ENCODE measurements at places on chromosomes 7 and 10.

DNA sequence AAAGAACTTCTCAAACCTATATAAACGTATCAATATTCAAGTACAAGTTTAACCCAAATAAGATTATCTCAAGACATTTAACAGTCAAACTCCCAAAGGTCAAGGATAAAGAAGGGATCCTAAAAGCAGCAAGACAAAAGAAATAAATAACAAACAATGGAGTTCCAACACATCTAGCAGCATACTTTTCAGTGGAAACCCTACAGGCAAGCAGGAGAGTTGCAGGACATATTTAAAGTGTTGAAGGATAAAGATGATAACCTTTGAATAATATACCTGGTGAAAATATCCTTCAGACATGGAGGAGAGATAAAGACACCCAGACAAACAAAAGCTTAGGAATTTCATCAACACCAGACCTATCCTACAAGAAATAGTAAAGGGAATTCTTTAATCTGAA, 82.8 kb downstream of the TES start:
- no peak overlapping the region for H3K4me3 ChIP-seq
- DNase-seq = no peak
- no peak overlapping the region for H3K27ac ChIP-seq
- no peaks in the 10 kb centered on the region for H3K36me3 ChIP-seq
- peaks cover 3% of the 10 kb centered on the region for H3K27me3 ChIP-seq
- H3K4me1 ChIP-seq = no peaks in the 10 kb centered on the region

GRCh38 chr10:804191-804781, 114.8 kb upstream of the DIP2C start:
- H3K36me3 ChIP-seq = peaks cover 14% of the 10 kb centered on the region
- H3K27ac ChIP-seq = no peak overlapping the region
- peaks cover 14% of the 10 kb centered on the region for H3K4me1 ChIP-seq
- no peak for DNase-seq
- no peaks in the 10 kb centered on the region for H3K27me3 ChIP-seq
- no peak overlapping the region for H3K4me3 ChIP-seq

GRCh38 chr7:76408121-76408560, 1.4 kb downstream of the SSC4D start:
- H3K36me3 ChIP-seq = no peaks in the 10 kb centered on the region
- H3K4me3 ChIP-seq = no peak overlapping the region

- no peak overlapping the region for H3K4me3 ChIP-seq
- peaks cover 1% of the 10 kb centered on the region for H3K36me3 ChIP-seq
- H3K27ac ChIP-seq = no peak overlapping the region
- peaks cover 51% of the 10 kb centered on the region for H3K4me1 ChIP-seq
Observed at GRCh38 chr7:102303669-102304422, 17.2 kb downstream of the SH2B2 start.

DNA sequence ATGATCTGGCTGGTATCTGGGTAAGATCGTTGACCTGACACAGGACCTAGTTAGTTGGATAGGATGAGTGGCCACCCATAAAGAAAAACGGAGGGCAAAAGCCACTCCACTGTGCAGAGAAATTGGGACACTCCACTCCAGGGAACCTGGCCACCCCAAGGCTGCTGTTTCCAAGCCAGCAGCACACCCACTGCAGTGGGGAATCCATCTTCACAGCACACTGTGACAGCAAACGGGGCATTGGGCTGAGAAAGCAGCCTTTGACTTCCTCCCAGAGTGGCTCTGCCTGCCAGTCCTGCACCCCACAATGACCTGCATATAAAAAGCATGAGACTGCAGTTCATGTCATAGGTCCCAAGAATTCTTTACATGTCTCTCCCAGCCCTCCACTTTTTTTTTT, 52.9 kb downstream of the MTPN start:
- peaks cover 2% of the 10 kb centered on the region for H3K4me1 ChIP-seq
- H3K4me3 ChIP-seq = no peak overlapping the region
- H3K36me3 ChIP-seq = peaks cover 23% of the 10 kb centered on the region
- no peak overlapping the region for H3K27ac ChIP-seq
- DNase-seq = no peak

DNA sequence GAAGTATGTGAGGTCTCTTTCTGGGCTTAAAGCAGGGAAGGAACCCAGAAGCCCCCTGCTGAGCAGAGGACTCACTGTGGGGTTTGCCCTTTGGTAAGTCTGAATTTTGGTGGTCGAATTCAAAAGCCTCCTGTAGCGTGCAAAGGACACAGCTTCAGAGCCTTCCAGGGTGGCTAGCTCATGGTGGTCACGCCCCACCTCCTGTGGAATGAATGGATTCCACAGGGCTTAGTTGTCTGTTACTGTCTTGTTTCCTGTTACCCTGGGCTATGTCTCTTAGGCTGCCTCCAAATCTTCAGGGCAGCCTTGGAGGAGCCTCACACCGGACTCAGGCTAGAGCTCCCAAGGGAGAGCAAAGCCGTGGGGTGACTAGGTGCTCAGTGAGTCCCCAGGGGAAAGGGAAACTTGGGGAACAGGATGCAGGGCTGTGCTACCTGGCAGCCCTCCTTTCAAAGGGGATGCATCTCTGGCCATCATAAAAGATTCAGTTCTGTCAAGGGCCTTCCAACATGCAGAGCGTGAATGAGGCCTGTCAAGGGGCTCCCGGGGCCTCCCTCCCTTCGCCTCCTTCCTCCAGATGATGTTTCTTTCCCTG, 211.7 kb downstream of the CCSER2 start:
- no peak overlapping the region for H3K4me3 ChIP-seq
- DNase-seq = no peak
- H3K27me3 ChIP-seq = peaks cover 3% of the 10 kb centered on the region
- no peaks in the 10 kb centered on the region for H3K36me3 ChIP-seq
- H3K4me1 ChIP-seq = peaks cover 11% of the 10 kb centered on the region

DNA sequence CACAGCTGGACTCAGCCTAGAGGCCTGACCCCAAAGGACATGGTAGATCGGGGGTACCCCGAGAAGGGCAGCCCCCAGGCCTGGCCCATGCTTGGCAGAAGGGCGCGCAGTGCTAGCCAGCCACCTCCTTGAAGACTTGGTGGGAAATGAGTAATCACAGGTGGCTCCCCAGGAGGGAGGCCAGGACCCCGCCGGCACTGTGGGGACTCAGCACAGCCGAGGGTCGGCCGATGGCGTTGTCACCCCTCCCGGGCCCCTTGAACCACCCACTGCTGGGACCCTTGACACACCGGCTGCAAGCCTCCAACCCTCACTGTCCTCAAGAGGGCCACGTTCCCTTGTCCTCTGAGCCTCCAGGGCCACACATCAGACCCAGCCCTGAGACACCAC, 27.7 kb downstream of the ADGRA1 start:
- H3K27me3 ChIP-seq = no peaks in the 10 kb centered on the region
- no peak overlapping the region for H3K4me3 ChIP-seq
- H3K4me1 ChIP-seq = peaks cover 6% of the 10 kb centered on the region

- no peak overlapping the region for H3K27ac ChIP-seq
- H3K27me3 ChIP-seq = no peaks in the 10 kb centered on the region
- peaks cover 78% of the 10 kb centered on the region for H3K36me3 ChIP-seq
- no peak for DNase-seq
- peaks cover 31% of the 10 kb centered on the region for H3K4me1 ChIP-seq
Observed at GRCh38 chr10:30445711-30446110, 11.7 kb downstream of the MAP3K8 start.

DNA sequence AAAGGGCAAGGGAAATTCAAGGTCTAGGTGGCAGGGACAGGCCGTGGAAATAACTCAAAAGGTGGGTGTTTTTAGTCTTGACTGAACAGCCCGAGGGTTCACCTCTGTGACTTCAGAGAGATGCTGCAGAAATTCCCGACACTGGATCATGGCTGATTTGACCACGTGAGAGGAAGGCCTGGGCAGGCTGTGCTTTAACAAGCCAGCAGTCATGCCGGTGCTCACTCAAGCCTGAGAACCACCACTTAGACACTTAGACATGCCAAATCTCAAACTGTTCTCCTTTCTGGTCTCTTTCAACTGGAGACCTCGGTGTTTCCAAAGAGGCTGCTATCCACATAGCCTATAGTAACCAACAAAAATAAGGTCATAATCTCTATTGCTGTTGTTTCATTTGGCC, 15.4 kb downstream of the TECTB start:
- no peak for DNase-seq
- H3K4me3 ChIP-seq = no peak overlapping the region
- no peak overlapping the region for H3K27ac ChIP-seq
- H3K4me1 ChIP-seq = no peaks in the 10 kb centered on the region
- H3K27me3 ChIP-seq = no peaks in the 10 kb centered on the region

DNA sequence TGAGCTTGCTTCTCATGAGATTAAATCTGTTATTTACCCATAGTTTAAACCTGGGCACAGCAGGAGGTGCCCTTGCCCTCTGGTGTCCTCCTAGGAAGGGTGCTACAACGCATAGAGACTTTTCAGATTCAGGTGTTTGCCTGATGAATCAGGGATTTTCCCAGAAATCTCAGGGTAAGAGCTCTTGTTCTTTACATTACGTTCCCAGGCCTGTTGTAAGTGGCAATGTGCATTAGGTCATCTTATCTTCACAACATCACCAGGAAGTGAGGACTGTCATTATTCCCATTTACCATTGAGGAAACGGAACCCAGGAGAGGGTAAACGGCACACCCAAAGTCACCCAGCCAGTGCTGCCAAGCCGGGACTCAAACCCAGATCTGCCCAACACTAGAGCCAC, 73.0 kb downstream of the NHLRC2 start:
- no peak overlapping the region for H3K4me3 ChIP-seq
- no peaks in the 10 kb centered on the region for H3K36me3 ChIP-seq
- H3K27ac ChIP-seq = no peak overlapping the region
- no peaks in the 10 kb centered on the region for H3K27me3 ChIP-seq

- H3K27ac ChIP-seq = no peak overlapping the region
- H3K4me1 ChIP-seq = no peaks in the 10 kb centered on the region
- H3K27me3 ChIP-seq = no peaks in the 10 kb centered on the region
- no peak for DNase-seq
- H3K4me3 ChIP-seq = no peak overlapping the region
Observed at GRCh38 chr10:61183967-61184366, 240.0 kb upstream of the RHOBTB1 start.

GRCh38 chr10:128573986-128574385, 447.8 kb upstream of the MKI67 start:
- no peak overlapping the region for H3K4me3 ChIP-seq
- H3K4me1 ChIP-seq = no peaks in the 10 kb centered on the region
- DNase-seq = no peak
- H3K27ac ChIP-seq = no peak overlapping the region
- H3K36me3 ChIP-seq = no peaks in the 10 kb centered on the region

GRCh38 chr7:99835189-99835588, 7.4 kb downstream of the CYP3A43 start:
- no peak overlapping the region for H3K27ac ChIP-seq
- H3K4me1 ChIP-seq = no peaks in the 10 kb centered on the region
- no peak for DNase-seq
- H3K4me3 ChIP-seq = no peak overlapping the region

- H3K4me3 ChIP-seq = no peak overlapping the region
- H3K36me3 ChIP-seq = no peaks in the 10 kb centered on the region
- no peak overlapping the region for H3K27ac ChIP-seq
- DNase-seq = no peak
Observed at GRCh38 chr10:25177093-25177753, 2.4 kb downstream of the GPR158 start.

GRCh38 chr7:10156972-10157371, 816.7 kb upstream of the PHF14 start:
- H3K4me3 ChIP-seq = no peak overlapping the region
- no peak for DNase-seq
- no peaks in the 10 kb centered on the region for H3K36me3 ChIP-seq
- H3K27me3 ChIP-seq = no peaks in the 10 kb centered on the region
- H3K4me1 ChIP-seq = no peaks in the 10 kb centered on the region
- no peak overlapping the region for H3K27ac ChIP-seq

DNA sequence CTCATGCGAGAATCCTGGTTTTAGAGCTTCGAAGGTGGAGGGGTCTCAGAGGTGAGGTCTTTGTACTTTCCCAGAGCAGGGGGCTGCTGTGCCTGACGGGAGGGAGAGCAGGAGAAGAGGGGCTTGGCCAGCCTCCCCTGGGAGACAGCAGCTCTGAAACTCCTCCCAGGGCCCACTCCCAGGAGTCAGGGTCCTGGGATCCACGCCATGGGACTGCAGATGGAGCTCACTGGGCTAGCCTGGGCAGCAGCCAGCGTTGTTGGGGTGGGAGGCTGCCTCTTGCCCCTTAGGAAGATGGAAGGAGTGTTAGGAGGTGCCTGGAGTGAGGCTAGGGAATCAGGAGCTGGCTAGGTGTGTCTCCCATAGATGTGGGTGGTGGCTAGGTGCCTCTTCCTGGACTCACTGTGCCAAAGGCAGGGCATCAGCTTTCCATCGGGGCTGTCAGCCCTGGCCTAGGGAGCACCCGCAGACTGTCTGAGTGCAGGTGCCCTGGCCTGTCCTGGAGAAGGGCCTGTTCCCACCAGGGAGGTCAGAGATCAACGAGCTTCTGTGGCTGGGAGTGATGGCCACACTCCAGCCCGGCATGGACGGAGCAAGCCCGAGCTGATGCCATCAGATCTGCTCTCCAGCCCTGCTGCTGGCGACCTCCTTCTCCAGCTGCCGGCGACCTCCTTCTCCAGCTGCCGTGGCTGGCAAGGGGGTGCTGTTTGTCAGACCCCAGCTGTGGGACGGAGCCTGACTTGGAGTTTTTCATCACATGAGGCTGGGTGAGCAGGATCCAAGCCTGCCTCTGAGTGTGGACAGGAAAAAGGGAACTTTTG, 111.3 kb downstream of the PTPN20 start:
- no peak overlapping the region for H3K4me3 ChIP-seq
- no peaks in the 10 kb centered on the region for H3K36me3 ChIP-seq
- H3K27me3 ChIP-seq = no peaks in the 10 kb centered on the region
- no peaks in the 10 kb centered on the region for H3K4me1 ChIP-seq
- no peak overlapping the region for H3K27ac ChIP-seq

DNA sequence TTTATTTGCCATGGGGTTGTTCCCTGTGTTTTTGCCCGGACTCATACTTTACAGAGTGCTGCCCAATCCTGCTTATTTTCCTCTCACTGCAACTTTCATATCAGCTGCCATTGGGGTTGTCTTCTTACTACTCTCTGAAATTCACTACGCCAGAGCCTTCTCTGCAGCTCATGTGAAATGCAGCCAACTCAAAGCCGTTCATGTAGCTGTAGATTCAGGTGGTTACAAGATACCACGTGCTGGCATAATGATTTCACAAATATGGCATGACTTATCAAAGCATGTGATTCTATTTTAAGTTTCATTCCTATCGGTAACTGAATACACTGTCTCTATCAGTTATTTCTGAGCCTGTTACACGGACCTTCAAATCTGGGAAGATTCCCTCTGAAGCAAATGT, 130.3 kb upstream of the WNT16 start:
- H3K27ac ChIP-seq = no peak overlapping the region
- H3K4me3 ChIP-seq = no peak overlapping the region
- no peaks in the 10 kb centered on the region for H3K36me3 ChIP-seq
- no peaks in the 10 kb centered on the region for H3K4me1 ChIP-seq
- DNase-seq = no peak

DNA sequence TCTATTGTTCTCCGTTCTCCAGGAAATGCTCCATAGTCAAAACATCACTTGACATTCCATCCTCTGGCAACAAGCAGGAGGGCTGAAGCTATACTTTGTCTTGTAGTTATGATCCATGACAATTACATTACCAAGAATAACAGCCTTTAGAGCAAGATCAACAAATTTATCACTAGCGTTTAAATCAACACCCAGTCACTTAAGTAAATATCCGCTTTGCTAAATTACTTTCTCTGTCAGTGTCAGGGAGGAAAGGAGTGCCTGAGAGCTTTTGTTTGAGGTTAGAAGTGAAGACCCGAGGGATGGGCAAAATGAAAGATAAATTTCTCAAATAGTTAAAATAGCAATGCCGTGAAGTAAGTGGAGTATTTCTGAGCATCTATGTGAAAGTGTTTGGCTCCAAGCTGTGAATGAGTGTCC, 236.1 kb upstream of the BMPER start:
- no peaks in the 10 kb centered on the region for H3K4me1 ChIP-seq
- H3K4me3 ChIP-seq = no peak overlapping the region
- no peaks in the 10 kb centered on the region for H3K27me3 ChIP-seq
- H3K27ac ChIP-seq = no peak overlapping the region
- H3K36me3 ChIP-seq = no peaks in the 10 kb centered on the region

Data from natural killer cell (primary cell).